Fibroblast of the aortic adventitia (primary cell): ENCODE measurements at places on chromosomes 5 and 9.

DNA sequence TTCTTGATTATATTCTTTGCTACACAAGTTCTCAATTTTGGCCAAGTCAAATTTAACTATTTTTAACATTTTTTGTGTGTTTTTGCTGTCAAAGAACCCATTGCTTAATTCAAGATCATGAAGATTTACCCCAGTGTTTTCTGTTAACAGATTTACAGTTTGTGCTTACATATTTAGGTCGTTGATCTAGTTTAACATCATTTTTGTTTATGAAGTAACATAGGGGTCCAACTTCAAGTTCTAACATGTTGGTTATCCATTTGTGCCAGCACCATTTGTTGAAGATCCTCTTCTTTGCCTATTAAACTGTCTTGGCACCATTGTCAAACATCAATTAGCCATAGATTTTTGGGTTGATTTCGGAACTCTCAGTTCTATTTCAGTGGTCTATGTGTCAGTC, 71.0 kb downstream of the CCDC192 start:
- DNase-seq, result no peak

DNA sequence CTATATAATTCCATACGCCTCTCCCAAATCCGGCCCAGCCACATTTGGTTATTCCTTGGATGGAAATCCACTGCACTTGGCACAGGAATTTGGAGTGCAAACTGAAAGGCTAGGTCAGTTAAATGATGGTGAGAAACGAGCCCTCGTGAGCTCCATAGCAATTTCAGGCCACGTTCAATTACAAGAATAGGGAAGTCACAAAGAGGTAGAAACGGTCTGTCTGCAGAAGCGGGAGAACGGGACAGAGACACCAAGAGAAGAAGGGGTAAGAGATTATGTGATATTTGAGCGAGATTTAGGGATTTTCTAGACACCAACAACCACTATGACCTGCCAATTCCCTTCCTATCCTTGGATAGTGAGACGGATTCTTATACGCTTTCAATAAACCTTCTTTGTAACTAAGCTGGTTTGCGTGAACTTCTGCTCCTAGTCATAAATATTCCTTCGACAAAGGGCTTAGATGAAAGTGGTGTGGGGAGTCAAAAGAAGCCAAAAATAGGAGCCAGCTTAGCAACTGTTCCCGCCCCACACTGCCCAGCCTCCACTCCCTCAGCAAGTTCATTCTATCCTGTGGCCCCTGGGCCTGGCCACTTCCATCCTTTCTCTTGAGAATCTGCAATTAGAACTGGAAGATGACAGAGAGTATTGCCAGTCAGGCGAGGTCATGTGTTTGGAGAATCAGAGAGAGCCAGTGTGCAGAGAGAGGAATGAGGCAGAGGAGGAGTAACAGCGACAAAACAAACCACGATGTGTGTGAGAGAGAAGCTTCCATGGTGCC, 118.4 kb downstream of the ZNF608 start:
- no peak for DNase-seq

DNA sequence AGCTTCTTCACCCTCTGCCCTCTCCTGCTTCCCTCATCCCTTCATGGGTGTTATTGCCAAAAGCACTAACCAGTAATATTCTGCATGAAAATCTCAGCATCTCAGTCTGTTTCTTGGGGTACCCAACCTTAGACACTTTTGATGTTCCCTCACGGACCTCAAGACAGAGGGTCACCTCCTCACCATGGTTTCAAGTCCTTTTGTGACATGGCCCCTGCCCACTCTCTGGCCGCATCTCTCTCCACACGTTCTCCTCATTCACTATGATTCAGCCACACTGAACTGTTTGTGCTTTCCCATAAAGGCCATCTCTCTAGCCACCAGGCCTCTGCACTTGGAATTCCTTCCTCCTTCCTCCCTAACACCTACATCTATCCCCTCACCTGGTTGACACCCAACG, 111.5 kb upstream of the SPOCK1 start:
- no peak for DNase-seq

DNA sequence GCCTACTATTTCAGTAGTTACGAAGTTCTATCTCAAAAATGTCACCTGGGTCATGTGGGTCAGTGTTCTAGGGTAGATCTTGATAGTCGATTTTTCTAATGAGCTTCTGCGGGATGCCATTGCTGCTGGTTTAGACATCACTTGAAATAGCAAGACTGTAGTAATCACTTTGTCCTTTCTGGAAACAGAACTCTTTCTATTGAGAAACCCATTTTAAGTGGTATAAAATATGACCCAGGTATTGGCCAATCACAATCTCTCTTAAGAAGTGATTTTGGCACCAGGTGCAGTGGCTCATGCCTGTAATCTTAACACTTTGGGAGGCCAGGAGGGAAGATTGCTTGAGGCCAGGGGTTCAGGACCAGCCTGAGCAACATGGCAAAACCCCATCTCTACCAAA, 17.6 kb downstream of the ARRDC3 start:
- DNase-seq, result peak; percentile 51

GRCh38 chr5:145588113-145588512, 247.0 kb downstream of the PRELID2 start:
- no peak for DNase-seq

GRCh38 chr5:145971108-145971507, 34.7 kb downstream of the SH3RF2 start:
- DNase-seq, result peak; percentile 40

GRCh38 chr5:104942735-104943134, 1380.1 kb upstream of the NUDT12 start:
- no peak for DNase-seq

DNA sequence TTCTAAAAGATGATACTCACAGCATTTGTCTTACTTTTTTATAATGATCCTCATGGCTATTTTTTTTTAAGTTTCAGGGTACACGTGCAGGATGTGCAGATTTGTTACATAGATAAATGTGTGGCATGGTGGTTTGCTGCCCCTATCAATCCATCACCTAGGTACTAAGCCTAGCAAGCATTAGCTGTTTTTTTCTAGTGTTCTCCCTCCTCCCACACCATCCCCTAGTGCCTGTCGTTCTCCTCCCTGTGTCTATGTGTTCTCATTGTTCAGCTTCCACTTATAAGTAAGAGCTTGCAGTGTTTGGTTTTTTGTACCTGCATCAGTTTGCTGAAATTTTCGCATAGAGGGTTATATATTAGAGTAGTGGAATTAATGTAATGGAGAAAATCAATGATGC, 189.1 kb upstream of the CDH12 start:
- no peak for DNase-seq

DNA sequence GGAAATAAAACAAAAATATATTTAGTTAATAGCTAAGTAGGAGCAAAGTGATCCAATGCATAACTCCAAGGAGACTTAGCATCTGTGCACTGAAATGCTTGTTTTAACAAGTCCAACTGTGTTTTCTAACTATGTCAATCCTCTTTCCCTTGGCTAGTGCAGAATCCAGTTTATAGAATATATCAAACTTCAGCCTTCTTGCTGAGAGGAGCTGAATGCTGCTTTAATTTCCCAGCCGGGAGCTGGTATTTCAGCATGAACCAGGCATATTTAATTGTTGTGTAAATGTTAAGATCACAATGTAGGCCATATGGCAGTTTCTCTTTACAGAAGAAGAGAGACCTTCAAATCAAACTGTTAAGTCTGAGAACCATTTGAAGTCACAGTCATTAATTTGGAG, 411.7 kb downstream of the HCN1 start:
- DNase-seq, result no peak

GRCh38 chr9:134681061-134681661, 39.6 kb downstream of the COL5A1 start:
- DNase-seq, result no peak

- no peak for DNase-seq
Observed at GRCh38 chr9:34089311-34089710, 37.2 kb downstream of the DCAF12 start.

GRCh38 chr5:27639005-27639612, 600.7 kb upstream of the CDH9 start:
- DNase-seq, result no peak

GRCh38 chr9:72415948-72416347, 50.9 kb upstream of the ZFAND5 start:
- no peak for DNase-seq

DNA sequence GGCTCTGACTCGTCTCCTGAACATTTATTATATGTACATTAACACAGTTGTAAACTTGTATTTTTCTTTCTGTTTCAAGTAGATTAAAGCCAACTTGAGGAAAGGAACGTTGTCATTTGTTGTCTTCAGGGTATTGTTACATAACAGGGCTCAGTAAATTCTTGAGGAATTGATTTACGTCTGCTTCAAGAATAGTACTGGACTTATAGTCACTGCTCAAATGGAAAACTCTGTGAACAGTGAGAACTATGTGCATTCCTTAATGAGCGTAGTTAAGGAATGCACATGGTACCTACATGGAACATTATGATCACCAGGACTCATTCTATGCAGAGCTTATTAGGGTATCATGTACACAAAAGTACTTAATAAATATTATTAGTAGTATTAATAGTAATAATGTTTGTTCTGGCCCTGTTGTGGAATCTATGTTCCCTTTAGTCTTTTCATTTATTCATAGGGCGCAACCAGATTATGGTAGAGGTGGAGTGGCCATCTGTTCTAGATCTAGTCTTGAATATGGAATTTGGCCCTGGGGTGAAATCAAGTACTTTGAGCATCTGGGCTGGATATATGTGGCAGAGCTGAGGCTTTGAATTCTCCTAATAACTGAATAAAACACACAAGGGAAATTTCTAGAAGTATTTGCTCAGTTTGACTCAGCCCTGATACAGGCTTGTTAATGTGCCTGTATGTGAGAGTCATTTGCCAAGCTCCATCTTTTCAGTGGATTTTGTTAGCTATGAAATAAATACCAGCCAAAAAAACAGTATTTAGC, 108.6 kb upstream of the SH3GL2 start:
- DNase-seq, result no peak
